Stimulated activated effector memory CD8-positive, alpha-beta T cell treated with anti-CD3 and anti-CD28 coated beads, Interleukin-12 subunit alpha, Interleukin-12 subunit beta, amount 100 ng/mL, for 72 hours (primary cell): ENCODE measurements at places on chromosomes 2 and 18.

DNA sequence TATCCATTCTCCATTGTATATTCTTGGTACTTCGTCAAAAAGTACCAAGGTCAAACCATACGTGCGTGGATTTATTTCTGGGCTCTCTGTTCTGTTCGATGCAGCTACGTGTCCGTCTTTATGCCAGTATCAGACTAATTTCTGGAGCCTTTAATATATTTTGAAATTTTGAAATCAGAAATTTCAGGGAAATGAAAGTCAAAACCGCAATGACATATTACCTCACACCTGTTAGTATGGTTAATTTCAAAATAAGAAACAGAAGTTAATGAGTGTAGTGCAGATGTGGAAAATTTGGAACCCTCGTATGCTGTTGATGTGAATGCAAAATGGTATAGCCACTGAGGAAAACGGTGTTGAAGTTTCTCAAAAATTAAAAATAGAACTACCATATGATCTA lies 156.1 kb upstream of the TRIB2 start:
- no peak for DNase-seq

DNA sequence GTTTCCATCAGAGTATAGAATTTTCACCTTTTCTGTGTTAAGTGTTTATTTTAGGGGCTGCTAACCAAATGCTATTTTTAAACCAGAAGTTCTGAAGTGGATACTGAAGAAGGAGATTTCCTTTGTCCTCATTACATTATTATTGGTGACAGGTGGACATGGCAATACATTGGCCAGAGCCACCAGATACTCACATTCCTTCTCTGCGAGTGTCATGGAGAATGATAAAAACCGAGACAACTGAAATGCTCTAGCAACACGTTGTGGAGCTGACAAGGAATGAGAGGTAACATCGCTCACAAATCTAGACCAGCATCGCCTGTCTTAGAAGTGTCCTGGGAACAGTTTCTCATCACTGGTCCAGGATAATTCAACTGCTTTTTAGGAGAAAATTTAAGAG lies 241.2 kb downstream of the IRS1 start:
- no peak for DNase-seq

- no peak for DNase-seq
These were observed 66.5 kb downstream of the SLC40A1 start for GRCh38 chr2:189514104-189514503.

DNA sequence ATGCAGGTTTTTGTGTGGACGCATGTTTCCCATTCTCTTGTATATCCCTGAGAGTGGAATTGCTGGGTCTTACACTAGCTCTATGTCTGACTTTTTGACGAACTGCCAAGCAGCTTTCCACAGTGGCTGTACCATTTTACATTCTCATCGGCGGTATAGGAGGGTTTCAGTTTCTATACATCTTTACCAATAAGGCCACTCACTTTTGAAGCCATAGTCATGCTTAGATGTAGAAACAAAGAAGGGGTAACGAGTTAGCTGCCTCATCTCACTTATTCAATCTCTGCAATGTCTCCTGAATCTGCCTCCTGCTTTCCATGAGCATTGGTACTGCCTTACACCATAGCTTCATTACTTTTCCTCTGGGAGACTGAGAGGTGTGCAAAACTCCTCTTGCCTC lies 47.4 kb downstream of the MMADHC start:
- no peak for DNase-seq

GRCh38 chr2:217014328-217015105 lies 154.7 kb upstream of the TNP1 start:
- no peak for DNase-seq
